Vagina (tissue), 2 donors: ENCODE measurements at places on chromosomes 2 and 18. TPM values are rescaled to one million over a fixed set of nuclear protein-coding genes. Genes with fewer than 3 reads are reported as not detected.
A peak's percentile ranks its signal among the peaks of the same experiment; 100 is the strongest.

NT5DC4 gene
- not detected for total RNA-seq

- H3K27ac ChIP-seq, result no peak overlapping the region
- H3K4me1 ChIP-seq, result peaks cover 25% of the 10 kb centered on the region
- H3K27me3 ChIP-seq, result no peaks in the 10 kb centered on the region
- no peaks in the 10 kb centered on the region for H3K36me3 ChIP-seq
- no peak for DNase-seq
Measured at GRCh38 chr2:218320704-218321336, 28.5 kb upstream of the TMBIM1 start.

- no peak overlapping the region for H3K4me3 ChIP-seq
- H3K4me1 ChIP-seq, result peaks cover 12% of the 10 kb centered on the region
- DNase-seq, result no peak
- H3K27me3 ChIP-seq, result no peaks in the 10 kb centered on the region
- H3K36me3 ChIP-seq, result no peaks in the 10 kb centered on the region
- H3K27ac ChIP-seq, result no peak overlapping the region
Measured at GRCh38 chr2:168210895-168211570, 36.4 kb downstream of the STK39 start.

RAMP1 gene
- 120 TPM for total RNA-seq

RAX gene
- not detected for total RNA-seq

GRCh38 chr2:156598563-156598962 is 162.4 kb downstream of the GPD2 start:
- no peaks in the 10 kb centered on the region for H3K4me1 ChIP-seq
- no peak for DNase-seq
- no peaks in the 10 kb centered on the region for H3K27me3 ChIP-seq
- H3K36me3 ChIP-seq, result no peaks in the 10 kb centered on the region

GRCh38 chr2:145043399-145043834 is 523.5 kb upstream of the ZEB2 start:
- peaks cover 9% of the 10 kb centered on the region for H3K4me1 ChIP-seq
- no peak for DNase-seq
- H3K27ac ChIP-seq, result no peak overlapping the region
- H3K27me3 ChIP-seq, result no peaks in the 10 kb centered on the region
- H3K36me3 ChIP-seq, result no peaks in the 10 kb centered on the region

GRCh38 chr2:34143149-34143548 is 544.0 kb upstream of the FAM98A start:
- no peak overlapping the region for H3K4me3 ChIP-seq
- H3K36me3 ChIP-seq, result no peaks in the 10 kb centered on the region
- H3K27ac ChIP-seq, result no peak overlapping the region
- no peaks in the 10 kb centered on the region for H3K4me1 ChIP-seq
- no peak for DNase-seq

GRCh38 chr2:23480957-23481797 is 96.2 kb downstream of the KLHL29 start:
- H3K27me3 ChIP-seq, result no peaks in the 10 kb centered on the region
- DNase-seq, result no peak
- H3K27ac ChIP-seq, result peak overlapping the region; percentile 20
- H3K36me3 ChIP-seq, result no peaks in the 10 kb centered on the region
- H3K4me3 ChIP-seq, result no peak overlapping the region

GRCh38 chr18:44093253-44093652 is 587.4 kb upstream of the SETBP1 start:
- H3K4me1 ChIP-seq, result no peaks in the 10 kb centered on the region
- no peak overlapping the region for H3K4me3 ChIP-seq
